ENCODE measurements at places on chromosomes 16 and 17.
A peak's percentile ranks its signal among the peaks of the same experiment; 100 is the strongest.

DNA sequence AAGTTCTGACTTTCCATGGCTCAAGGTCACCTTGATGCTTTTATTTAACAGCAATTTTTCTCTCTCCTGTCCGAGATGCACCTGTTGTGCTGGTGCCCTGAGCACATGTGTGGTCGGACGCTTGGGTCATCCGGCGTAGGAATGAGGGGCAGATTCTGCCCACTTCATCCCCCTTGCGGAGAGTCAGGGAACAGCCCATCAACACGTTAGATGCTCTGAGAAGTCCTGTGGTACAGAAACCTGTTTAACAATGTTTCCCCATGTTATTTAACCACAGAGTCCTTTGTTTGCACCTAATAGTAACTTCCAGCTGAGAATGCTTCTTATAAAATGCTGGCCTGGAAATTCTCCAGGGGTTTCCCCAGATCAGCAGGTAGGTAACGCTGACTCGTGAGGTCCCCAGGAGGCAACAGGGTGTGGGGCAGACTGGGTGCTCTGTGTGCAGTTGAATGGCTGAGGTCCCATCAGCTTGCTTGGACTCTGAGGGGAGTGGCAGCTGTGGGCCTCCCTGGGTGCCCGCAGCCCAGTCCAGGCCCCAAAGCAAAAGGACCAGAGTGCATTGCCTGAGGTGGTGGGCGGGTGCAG, 17.8 kb downstream of the DOC2B start:
- no peak for DNase-seq

GRCh38 chr17:40915721-40916256, 21.7 kb downstream of the KRT23 start:
- DNase-seq = no peak

- DNase-seq = no peak
These were observed 847 bp downstream of the CKLF start for GRCh38 chr16:66553223-66553622.

DNA sequence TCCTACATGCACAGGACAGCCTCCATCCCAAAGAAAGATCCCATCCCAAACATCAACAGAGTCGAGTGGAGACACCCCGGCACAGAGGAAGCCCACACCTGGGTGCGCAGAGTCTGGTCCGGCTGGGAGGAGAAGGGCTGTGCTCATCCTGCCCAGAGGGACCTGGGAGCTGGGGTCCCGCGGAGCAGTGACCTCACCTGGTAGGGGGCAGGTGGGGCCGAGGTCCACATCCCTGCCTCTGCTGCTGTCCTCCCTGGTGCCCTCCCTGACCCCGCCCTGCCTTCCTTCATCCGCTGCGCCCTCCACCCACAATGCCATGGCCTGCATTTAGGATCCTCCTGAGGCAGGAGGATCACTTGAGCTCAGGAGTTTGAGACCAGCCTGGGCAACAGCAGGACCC, 2.9 kb downstream of the C16orf90 start:
- no peak for DNase-seq

GRCh38 chr17:38557836-38558727, 47.7 kb downstream of the SRCIN1 start:
- DNase-seq = peak; percentile 84

- no peak for DNase-seq
These were observed 12.7 kb downstream of the MRM1 start for GRCh38 chr17:36614081-36614480.

DNA sequence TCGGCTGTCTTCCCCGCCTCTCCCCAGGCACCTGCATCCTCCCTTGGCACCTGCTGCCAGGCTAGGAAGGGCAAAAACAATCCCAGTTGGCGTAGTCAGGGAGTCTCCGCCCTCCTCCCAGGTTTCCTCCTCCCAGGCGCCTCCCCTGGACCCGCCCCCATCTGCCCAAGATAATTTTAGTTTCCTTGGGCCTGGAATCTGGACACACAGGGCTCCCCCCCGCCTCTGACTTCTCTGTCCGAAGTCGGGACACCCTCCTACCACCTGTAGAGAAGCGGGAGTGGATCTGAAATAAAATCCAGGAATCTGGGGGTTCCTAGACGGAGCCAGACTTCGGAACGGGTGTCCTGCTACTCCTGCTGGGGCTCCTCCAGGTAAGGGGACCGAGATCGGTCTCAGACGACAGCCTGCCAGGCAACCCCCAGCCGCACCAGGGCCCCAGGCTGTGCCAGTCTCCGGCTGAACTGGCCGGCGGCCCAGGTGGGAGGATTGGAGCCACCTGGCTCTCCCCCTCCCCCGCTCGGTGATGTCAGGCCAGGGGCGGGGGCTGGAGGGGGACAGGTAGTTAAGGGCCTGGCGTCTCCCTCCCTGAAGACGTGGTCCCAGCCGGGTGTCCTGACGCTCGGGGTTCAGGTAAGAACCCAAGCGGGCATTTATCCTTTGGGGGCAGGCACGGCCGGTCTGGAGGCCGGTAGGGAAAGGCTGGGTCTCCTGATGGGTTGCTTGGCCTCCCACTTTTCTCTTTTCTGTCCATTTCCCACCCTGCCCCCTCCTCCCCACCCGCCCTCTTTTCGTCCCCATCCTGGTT, at the start of gene GRB7:
Gene GRB7, plus strand, starts transcription at position 179 of the 808 bp plus-strand sequence. CDS start 4,364 bp downstream, outside the sequence.
- DNase-seq = peak; percentile 52

DNA sequence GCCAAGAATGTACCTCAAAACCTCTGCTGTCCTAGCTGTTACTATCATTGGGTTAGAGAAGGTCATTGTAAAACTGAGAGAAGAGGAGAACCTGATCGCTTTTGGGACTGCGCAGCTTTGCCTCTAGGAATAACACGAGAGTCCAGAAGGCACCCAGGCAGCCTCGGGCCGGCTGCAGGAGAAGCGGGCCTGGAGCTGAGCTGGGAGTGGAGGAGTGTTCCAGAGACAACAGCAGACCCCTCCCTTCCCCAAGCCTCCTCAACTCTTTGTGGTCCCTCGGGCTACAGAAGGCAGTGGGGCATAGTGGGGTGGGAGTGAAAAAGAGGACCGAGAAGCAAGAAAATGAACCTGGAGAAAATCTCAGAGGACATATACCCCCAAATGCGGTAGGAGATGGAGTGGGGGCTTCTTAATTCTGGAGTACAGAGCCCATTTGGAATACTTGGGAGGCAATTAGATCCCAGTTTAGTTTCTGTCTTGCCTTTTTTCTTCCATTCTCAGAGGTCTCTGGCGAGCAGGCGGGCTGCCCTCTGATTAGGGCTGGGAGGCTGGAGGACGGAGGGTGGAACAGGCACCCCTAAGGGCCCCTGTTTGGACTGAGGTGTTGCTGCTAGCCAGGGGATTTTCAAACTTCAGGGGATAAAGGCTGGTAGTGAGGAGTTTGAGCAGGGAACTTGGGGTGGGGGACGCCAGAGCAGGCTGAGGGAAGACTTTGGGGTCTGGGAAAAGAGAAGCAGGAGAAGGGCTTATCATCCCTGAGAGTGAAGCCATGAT, 13.3 kb upstream of the HOXB2 start:
- DNase-seq = no peak

- no peak for DNase-seq
These were observed 20.8 kb upstream of the PLLP start for GRCh38 chr16:57305159-57305811.

DNA sequence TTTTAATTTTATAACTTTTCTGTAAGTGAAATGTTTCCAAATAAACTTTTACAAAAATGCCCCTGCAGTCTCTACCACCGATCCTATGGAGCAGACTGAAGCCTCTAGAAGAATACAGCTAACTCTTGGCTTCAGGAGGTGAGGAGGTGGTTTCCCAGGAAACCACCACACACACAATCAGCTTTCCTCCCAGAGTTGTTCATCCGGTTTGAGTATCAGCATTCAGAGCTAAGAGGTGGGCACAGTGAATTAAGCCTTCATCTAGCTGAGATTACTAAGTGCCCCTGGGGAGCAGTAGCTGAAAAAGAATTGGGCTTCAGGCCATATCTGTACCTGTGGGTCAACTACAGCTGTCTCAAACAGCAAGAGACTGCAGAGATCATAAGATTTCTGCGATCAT, 139.7 kb downstream of the AATF start:
- DNase-seq = no peak

DNA sequence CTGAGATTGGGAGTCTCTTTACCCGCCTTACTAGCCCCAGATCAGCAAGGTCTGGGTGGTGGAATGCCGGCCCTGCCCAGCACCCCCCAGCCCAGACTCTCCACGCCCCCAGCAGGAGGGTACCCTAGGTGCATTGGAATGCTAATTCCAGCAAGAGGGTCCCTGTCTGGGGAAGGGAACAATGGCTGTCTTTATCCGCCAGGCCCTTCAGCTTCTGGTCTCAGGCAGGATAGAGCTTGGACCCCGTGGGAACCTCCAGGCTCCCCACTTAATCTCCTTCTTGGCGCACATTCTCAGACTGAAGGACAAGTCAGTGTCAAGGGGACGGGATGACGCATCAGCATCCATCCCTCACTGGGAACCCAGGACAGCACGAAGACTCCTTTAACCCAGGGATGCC, 85.1 kb downstream of the LITAF start:
- DNase-seq = no peak

- no peak for DNase-seq
These were observed 42.9 kb upstream of the IL21R start for GRCh38 chr16:27359051-27359450.

- DNase-seq = no peak
These were observed 120.7 kb downstream of the ABCC12 start for GRCh38 chr16:48035142-48035541.

GRCh38 chr17:3885970-3886369, 6.9 kb downstream of the CAMKK1 start:
- DNase-seq = no peak

- no peak for DNase-seq
These were observed 58.7 kb downstream of the PITPNC1 start for GRCh38 chr17:67435786-67436185.
